ENCODE measurements at places on chromosomes 7 and 10.

DNA sequence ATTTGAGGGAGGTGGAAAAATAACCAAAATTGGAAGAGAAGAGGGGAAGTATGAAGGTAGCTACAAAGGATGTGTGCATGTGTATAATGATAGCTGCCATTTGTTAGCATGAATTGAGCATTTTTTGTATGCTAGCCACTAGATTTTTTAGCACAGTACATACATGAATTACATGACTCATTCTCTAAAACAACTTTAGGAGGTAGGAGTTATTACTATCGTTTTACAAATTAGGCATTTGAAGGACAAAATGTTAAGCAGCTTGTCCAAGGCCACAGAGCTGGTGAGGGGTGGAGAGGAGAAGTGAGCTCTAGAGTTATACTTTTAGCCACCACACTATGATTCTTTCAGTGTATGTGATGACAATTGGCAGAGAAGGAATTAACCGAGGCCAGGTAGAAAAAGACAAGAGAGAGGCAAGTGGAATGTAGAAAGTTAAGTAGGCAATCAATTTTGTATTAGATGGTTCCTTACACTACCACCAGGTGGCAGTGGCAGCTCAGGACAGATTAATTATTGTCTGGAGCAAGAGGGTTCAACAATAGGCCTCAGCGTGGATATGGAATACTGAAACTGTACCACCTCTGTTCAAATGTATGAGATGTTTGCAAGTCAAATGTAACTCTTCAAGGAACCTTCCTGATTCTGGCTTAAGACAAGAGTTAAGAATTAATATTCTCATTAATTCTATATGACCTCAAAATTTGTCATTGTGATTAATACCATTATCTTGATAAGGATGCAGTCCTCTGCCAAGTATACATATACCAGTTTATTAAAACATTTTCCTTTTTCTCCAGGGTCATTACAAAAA is 128.0 kb downstream of the MBL2 start:
- DNase-seq, result no peak

DNA sequence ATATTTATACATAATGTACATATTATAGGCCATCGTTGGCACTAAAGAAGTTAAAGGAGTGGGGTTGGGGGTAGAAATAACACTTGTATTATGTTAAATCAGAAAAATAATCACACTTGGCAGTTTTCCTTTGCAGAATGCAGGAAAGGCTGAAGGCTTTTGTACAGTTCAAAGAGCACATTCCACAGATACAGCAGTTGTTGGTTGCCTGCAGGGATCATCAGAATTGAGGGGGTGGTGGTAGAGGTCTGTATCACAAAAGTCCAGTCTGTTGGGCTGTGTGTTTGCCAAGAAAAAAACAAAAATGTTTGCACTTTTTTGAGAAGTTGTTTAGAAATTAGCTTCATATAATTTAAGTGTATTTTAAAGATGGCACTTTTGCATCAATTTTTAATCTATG is 231.8 kb upstream of the FOXP2 start:
- no peak for DNase-seq

DNA sequence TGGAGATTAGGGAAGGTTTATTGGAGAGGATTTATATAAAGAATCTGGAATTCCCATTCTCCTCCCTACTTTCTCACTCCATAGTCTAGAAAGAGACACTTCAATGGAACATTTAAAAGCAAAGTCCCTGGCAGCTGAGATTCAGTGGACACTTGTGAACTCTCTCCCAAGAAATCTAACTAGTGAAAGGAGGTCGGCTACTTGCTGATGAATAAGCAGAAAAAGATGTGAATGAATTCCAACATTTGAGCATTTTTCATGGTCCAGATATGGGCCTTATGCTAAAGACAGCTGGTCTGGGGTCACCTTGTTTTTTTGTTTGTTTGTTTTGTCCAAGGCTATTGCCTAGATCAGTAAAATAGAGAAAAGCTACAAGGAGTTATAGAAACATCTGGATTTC is 141.1 kb upstream of the LRRTM3 start:
- no peak for DNase-seq

DNA sequence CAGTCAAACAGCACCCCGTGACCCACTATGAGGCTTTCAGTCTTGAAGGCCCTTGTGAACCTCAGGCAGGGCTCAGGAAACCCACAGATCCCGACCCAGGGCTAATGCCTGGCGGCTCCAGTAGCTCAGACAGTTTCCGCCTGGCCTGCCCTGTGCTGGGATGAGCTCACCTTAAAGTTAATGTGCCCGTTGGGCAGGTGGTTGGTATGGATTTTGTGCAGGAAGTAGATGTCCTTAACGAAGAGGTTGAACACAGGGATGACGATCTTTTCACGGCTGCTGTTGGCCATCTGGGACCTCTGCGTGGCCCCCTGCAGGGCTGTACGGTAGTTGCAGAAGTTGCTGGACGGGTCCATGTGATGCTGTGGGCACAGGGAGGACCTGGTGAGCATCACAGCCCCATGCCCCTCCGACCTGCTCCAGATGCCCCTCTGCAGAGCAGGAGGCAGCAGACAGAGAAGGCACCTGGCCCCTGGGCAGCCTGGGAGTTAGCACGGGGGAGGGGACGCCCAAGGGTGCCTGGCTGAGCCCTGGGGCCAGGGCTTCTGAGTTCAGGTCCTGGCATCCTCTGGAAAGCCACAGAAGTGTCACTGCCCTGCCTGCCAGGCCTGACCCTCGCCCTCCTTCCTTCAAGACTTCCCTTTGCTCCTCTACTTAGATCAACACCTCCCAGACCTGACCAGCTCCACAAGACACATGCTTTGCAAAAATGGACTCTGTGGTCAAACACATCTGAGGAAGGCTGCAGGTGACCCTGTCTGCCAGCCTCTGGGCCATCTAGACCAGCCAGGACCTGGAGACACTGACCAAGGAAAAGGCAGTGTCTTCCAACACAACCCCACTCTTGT is 59.8 kb downstream of the CSGALNACT2 start:
- DNase-seq, result no peak

DNA sequence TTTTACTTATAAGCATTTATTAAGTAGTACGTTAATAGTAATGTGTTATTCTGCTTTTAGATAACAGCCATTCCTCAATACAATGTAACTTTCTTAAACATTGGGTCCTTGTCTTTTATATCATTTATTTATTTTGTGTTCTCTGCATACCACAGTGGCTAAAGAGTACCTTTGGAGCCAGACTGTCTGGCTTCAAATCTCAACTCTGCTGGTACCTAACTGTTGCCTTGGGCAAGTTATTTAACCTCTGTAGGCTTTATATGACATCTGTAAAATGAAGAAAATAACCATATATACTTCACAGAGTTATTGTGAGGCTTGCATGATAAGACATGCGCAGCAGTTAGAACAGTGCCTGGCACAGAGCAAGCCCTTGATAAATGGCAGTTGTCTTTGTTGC is 397.6 kb downstream of the MDFIC start:
- no peak for DNase-seq

DNA sequence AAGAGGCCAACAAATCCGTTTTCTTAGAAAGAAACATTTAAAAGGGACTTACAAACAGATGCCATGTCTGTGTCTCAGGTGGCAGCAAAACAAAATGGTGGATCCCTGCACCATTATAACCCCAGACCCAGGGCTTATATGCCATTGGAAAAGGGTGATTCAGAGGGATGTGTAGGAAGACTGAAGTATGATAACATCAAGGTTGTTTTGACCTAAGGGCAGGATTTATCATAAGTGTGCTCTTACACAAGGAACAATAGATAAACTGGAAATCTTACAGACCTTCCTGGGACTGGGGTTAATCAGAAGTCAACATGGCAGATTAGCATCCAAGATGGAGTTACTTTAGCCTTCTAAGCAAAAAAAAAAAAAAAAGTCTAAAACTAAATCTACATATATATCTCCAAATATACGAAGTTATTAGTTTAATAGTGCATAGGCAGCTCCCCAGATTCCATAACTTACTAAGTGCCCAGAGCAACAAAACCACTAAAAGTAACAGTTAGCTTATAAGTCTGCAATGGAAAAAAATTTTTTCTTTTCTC is 34.3 kb upstream of the WNT16 start:
- DNase-seq, result no peak

DNA sequence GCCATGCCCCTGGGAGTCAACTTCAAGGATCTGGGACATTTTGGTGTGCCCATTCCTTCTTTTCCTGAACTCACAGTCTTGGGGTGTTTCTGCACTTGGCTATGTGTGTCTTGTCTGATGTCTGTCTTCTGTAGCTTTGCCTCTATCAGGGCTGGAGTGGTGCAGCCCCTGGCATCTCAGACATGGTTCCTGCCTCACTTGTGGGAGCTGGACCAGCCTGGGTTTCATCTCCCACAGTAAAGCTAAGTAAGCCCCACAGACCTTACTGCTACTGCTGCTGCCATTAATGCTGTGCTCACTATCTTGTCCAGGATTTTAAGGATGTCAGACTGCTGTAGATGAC is 59.0 kb downstream of the ADCYAP1R1 start:
- no peak for DNase-seq

DNA sequence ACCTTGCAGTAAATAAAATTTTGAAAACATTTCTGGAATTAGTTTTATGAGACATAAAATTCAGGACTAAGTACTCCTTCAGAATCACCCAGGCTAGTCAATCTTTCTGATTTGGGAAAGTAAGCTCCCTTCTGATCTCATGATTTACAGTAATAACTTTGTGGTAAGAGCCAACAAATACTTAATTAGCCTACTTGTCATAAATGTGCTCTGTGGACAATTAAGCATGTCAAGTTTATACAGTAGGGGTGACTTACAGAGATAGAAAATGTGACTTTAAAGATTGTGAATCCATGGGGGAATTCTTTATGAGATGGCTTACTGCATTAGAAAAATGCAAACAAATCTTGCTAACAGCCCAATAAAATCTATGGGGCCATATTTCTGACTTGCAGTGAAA is 616.9 kb upstream of the GHITM start:
- DNase-seq, result no peak

All from stimulated activated CD8-positive, alpha-beta memory T cell treated with anti-CD3 and anti-CD28 coated beads, Interleukin-15, amount 100 ng/mL, for 48 hours (primary cell).